ENCODE measurements at places on chromosomes 16 and 17. TPM values are rescaled to one million over a fixed set of nuclear protein-coding genes. Genes with fewer than 3 reads are reported as not detected.

GRCh38 chr16:12184419-12184917, 207.9 kb downstream of the SNX29 start:
- DNase-seq = peak; percentile 58

GRCh38 chr16:26709175-26709574, 357.6 kb upstream of the C16orf82 start:
- DNase-seq = no peak

DNA sequence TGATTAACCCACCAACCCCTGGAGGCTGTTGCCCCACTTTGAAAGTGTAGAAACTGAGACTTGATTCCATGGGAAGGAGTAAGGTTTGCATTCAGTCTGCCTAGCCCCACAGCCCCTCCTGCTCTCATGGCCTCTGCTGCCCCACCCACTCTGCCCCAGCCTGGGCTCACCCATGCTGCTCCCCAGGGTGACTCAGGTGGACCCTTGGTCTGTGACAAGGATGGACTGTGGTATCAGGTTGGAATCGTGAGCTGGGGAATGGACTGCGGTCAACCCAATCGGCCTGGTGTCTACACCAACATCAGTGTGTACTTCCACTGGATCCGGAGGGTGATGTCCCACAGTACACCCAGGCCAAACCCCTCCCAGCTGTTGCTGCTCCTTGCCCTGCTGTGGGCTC, 6.5 kb downstream of the PRSS41 start:
- no peak for DNase-seq

GRCh38 chr17:66739553-66739952, 95.4 kb upstream of the CACNG5 start:
- no peak for DNase-seq

CCL2 gene
- polyA plus RNA-seq = 18.7 TPM

Data from left kidney (tissue), 8 donors.